ENCODE measurements at places on chromosomes 4 and X.

DNA sequence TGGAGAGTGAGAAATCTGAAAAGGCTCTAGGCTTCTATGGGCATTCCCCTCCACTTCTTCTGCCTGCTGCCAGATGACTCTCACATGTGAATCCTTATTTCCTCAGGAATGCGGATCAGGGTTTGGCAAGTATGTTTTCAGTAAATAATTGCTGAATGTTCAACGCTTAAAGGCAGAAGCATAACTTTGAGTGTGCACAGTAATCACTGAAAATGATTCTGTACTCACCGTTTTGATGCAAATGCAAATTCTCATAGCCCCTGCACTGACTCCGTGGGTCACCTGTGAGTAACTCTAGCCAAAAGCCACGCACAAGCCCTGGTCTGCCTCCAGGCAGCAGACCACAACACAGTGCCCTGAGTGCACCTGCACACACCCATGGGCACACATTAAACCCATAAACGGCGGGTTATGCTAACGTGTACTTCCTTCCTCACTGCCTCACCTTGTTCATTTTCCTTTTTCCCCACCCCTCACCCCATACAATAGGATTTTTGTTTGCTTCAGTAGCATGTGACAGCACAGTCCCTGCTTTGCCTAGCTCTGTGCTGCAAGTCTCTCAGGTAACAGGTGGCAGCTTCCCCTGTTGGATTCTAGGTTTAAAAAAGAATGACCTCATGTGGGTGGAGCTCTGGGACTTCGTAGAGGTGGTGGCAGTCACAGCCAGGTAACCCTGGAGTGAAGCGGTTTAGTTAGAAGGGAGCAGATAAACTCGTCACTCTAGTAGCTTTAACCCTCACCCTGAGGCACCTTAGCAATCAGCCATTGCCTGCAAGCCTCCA, at the start of gene ARHGEF38:
Gene ARHGEF38 (plus strand): TSS at position 656 of the 782 bp plus-strand sequence. CDS start 146 bp downstream, outside the sequence.
- no peak for DNase-seq

- DNase-seq: no peak
Observed at GRCh38 chr4:74161666-74162450, 3.9 kb downstream of the MTHFD2L start.

DNA sequence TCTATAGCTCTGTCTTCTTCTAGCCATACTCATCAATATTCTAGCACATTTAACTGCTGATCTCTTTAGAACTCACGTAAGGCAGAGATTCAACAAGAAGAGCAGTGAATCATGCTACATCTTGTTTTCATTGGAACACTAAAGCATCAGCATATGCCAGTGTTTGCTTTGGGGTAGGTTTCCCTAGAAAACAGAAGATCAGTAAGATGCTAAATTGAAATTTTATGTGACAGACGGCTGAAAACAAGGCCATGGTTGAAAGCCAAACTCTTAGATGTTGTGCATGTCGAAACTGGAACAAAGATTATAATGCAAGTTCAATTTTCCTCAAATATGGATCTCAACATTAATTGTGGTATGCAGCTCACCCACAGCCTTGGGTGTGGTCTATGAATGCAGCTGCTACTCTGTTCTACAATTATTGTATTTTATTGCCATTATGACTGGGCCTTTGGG, 107.6 kb downstream of the PDLIM5 start:
- DNase-seq: no peak

DNA sequence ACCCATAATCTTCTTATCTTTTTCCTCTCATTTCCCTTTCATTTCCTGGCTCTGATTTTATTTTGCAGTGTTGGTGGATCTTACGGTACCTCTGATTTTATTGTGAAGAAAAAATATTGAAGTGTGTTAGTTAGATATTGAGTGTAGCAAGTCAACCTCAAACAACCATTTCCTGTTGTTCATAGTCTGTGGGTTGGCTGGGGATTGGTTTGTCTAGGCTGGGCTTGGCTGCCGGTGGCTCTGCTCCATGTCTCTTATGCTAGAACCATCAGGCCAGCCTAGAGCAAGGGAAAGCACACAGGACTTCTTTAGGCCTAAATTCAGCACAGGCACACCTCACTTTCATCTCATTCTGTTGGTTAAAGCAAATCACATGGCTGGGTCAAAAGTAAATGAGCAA, 383.1 kb upstream of the LCORL start:
- no peak for DNase-seq

GRCh38 chr4:165325732-165326512, 1.5 kb upstream of the MSMO1 start:
- no peak for DNase-seq

GRCh38 chr4:57163530-57164459, 53.6 kb upstream of the IGFBP7 start:
- DNase-seq: peak; percentile 42

DNA sequence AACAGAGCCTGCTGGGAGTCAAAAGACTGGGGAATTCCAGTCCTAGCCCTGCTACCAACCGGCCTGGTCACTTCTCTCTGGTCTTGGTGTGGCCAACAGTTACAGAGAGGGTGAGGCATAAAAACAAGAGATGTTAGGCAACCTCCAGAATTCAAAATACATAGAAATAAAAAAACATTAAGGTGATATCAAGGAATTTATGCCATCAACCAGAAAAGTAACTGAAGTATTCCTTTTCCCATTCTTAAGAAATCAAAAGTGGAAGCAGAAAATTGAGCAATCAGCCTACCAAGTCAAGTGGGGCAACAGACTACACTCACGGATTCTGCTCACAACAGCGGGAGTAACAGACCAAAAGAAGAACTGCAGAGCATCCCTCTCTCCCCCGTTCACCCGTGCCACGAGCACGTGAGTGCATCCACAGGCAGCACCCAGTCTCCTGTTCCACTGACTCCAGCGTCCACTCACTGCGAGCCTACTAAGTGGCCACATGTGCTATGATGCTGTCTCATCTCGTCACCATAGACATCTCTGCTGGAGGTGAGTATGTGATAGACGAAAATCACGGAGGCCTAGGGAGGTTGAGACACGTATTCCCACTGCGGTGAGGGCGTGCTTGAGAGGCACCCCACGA, 29.3 kb downstream of the AFAP1 start:
- no peak for DNase-seq

- no peak for DNase-seq
Observed at GRCh38 chr4:89549907-89550306, 242.3 kb upstream of the GPRIN3 start.

DNA sequence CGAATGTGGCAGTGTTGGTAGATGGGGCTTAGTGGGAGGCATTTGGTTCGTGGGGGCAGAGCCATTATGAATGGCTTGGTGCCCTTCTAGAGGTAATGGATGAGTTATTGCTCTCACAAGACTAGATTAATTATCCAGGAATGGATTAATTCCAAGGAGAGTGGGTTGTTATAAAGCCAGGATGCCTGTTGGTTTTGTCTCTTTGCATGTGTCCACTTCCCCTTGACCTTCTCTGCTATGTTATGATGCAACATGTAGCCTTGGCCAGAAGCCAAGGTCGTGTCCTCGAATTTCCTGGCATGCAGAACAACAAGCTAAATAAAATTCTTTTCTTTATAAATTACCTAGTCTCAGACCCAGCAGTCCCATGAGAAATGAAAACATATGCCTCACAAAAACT, 111.2 kb upstream of the PLS3 start:
- DNase-seq: no peak

- DNase-seq: no peak
Observed at GRCh38 chr4:148052448-148052847, 320.6 kb downstream of the ARHGAP10 start.

GRCh38 chr4:108458681-108459080, 161.7 kb upstream of the RPL34 start:
- no peak for DNase-seq

DNA sequence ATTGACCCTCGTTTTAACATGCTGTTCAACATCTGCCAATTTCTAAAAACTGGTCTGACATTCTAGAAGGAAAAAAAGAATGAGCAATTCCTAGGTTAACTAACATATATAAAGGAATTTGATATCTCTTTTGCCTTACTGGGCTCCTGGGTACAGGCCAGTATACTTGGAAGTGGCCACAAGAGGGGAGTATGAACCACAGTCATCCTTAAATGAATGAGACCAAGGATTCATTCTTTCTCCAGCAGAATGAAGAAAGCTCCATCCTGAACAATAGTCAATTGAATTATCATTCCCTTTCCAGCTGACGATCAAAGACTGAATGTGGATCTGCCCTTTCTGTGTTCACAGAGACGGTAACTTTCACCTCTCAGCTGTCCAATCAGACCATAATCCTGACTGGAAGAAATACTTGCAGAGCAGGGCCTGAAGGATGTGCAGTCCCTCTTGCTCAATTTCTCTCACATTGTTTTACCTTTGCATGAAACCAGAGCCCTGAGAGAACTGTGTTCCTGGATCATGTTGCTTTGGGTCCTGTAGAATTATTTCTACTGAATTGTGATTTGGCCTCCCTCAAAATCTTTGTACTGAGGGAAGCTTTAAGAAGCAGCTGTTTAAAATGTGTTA, 14.8 kb upstream of the SPARCL1 start:
- no peak for DNase-seq

DNA sequence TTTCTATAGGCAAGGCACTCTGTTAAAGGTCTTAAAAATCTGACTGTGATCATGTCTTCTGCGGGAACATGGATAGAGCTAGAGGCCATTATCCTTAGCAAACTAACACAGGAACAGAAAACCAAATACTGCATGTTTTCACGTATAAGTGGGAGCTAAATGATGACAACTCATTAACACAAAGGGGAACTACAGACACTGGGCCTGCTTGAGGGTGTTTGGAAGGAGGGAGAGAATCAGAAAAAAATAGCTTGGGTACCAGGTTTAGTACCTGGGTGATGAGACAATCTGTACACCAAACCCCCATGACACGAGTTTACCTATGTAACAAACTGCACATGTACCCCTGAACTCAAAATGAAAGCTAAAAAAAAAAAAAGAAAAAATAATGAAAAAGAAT, 12.1 kb downstream of the SLC7A11 start:
- no peak for DNase-seq

DNA sequence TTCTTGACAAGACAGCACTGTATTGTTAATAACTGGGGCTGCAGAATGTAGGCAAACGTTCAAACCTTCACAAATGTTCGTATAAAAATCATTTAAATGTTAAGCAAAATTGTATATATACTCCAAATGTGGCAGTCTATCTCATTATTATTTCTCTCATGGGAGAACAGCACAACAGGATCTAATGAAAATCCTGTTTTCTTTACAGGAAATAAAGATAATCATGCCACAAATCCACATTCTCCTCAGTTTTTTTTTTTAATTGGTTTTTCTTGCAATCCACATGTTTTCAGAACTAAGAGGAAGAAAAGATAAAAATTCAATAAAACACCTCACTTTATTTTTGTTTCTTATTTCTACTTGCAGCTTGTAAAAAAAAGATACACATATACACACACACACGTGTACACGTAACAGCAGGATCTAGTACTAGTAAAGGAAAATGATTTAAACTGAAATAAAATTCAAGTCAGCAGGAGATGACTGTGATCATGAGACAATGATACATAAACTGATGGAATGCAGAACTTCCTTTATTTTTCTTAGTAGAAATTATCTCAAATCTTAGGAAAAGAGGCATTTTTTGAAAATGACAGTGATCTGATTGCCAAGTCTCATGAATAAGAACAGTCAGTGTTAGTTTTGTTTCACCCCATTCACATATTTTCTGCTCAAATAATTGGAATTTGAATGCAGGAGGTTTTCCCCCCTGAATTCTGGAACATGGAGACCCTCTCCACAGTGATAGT, 11.3 kb downstream of the APBB2 start:
- no peak for DNase-seq

DNA sequence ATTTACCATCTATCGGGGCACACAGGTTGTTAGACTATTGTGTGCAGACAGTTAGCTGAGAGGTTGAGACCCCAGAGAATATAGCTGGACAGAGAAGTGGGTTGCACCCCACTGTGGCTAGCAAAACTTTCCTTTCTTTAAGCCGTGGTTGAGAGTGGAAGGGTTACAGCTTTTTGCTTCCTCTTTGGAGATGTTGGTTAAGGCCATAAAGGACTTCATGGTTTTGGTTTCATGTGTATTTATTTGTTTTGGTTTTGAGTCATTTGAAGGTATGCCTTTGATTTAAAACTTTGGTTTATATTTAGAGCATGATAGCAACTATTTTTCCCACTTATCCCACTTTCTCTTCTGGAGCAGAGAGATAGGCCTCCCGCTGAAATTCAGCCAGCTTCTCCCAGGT, 274.3 kb upstream of the IL1RAPL1 start:
- DNase-seq: no peak

- no peak for DNase-seq
Observed at GRCh38 chrX:103367502-103367901, 8.8 kb upstream of the BEX3 start.

DNA sequence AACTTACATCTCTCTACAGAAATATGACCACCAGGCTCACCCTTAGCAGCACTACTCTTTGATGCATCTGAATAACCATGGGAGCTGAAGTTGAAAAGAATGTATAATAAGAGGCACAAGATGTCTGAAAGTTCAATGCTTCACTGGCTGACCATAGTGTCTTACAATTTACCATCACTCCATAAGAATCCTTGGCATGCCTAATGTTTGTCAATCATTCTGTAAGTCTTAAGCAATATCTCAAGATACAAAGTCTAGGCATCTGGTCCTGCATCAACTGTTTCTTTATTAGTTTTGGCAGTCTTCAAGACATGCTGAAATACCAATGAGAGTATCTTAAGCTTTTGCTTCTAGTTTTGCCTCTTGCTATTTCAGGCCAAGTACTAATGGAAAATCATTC, 755.5 kb downstream of the STIM2 start:
- DNase-seq: no peak

DNA sequence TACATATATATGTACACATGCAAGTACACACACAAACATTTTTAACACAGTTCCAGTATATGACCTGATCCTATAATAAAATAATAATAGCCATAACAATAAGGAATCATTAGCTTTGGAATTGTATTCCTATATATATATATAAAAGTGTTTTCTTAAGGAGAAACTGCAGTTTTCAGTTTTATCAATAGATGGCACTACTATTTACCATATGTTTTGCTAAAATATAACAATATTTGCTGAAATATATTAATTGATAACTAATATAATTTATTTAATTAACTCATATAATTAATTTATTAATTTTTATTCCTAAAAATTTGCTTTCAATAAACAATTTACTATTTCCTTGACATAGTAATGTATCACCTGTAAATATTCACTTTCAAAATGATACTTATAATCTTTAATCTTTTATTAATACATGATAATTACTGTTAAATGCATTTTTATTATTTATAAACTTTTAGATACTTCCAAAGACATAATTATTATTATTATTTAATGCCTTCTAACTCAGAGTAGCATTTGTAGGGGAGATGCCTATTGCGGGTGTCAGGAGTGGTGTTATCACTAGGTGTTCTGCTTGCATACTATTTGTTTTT, 599.5 kb downstream of the FSTL5 start:
- DNase-seq: no peak

- DNase-seq: no peak
Observed at GRCh38 chrX:129593137-129593536, 53.1 kb downstream of the OCRL start.

DNA sequence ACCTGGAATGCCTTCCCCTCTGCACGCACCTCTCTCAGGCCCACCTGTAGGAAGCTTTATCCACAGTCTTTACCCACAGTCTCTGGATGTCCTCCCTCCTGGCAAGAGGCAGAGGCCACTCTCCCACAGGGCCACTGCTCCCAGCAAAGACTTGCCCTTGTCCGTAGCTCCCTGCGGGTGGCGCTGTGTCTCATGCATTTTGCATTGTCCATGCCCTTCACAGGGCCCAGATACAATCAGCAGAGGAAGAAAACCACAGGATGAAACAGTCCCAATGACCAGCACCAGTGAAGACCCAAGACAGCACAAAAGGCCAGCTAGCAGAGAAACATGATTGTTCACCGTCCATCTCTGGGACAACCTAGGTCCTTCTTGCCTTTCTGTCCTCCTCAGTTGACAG, 2.1 kb upstream of the NSG1 start:
- no peak for DNase-seq
